ENCODE measurements at places on chromosomes 3 and 15.

GRCh38 chr3:194357681-194358080, 6.6 kb upstream of the CPN2 start:
- DNase-seq, result no peak

GRCh38 chr15:87209891-87210689, 1046.4 kb downstream of the NTRK3 start:
- no peak for DNase-seq

DNA sequence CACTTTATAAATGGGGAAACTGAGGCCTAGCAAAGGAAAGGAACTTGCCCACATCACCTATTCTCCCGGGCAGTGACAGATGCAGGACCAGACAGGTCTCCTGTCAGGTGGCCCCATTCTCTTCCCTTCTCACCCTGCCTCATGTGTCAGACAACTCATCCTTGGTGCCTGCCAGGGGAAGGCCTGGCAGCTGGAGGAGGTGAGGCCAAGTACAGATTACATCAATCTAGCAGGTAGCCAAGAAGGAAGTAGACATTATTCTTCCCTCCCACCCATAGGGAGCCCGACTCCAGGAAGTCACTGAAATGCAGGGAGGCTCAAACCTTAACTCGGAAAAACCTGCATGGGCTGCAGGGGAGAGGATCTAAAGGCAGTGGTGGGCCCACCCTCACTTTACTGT, 39.6 kb downstream of the DAPK2 start:
- peak; percentile 73 for DNase-seq

GRCh38 chr15:74203914-74204431, 1.4 kb upstream of the STRA6 start:
- no peak for DNase-seq

GRCh38 chr3:87313641-87314040, 37.3 kb upstream of the POU1F1 start:
- DNase-seq, result peak; percentile 76

DNA sequence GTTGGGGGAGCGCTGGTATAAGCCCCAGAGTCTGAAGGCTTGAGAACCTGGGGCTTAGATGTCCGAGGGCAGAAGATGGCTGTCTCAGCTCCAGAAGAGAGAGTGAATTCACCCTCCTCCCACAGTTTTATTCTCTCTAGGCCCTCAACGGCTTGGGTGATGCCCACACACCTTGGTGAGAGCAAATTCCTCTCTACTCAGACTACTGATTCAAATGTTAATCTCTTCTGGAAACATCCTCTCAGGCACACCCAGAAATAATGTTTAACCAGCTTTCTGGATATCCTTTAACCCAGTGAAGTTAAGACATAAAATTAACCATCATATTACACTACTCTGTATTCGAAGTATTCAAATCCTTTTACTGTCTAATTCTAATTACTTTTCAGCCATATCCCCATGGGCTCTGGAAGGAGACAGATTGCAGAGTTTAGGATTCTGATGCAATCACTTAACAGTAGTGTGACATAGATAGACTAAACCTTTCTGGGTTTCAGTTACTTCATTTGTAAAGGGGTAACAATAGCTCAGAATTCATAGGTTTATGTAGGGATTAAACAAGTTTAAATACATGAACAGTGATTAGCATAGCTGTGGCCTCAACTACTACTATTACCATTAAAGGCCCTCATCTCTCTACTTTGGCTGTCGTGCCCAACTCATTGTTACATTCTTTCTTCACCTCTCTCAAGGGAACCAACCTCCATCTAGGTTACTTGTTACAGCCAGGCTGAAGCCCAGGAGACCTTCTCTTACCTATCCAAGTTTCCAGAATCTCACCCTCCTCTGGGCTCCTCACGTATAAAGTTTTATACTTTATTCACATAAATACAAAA, 25.7 kb upstream of the ANO10 start:
- DNase-seq, result peak; percentile 76

- no peak for DNase-seq
Measured at GRCh38 chr3:13069495-13069894, 3.7 kb downstream of the IQSEC1 start.

- DNase-seq, result no peak
Measured at GRCh38 chr3:185830018-185830797, 5.4 kb upstream of the IGF2BP2 start.

DNA sequence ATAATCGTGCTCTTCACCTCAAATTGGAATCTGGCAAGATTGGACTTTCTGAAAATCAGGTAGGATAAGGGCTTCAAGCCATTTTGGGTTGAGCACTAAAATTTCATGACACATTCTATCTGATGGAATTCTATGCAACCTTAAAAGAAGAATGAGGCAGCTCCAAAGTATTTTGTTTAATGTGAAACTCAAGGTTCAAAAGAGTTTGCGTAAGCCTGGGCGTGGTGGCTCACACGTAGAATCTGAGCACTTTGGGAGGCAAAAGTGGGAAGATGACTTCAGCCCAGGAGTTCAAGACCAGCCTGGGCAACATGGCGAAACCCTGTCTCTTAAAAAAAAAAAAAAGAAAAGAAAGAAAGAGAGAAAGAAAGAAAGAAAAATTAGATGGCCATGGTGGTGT, 3.6 kb upstream of the PLA1A start:
- DNase-seq, result no peak

DNA sequence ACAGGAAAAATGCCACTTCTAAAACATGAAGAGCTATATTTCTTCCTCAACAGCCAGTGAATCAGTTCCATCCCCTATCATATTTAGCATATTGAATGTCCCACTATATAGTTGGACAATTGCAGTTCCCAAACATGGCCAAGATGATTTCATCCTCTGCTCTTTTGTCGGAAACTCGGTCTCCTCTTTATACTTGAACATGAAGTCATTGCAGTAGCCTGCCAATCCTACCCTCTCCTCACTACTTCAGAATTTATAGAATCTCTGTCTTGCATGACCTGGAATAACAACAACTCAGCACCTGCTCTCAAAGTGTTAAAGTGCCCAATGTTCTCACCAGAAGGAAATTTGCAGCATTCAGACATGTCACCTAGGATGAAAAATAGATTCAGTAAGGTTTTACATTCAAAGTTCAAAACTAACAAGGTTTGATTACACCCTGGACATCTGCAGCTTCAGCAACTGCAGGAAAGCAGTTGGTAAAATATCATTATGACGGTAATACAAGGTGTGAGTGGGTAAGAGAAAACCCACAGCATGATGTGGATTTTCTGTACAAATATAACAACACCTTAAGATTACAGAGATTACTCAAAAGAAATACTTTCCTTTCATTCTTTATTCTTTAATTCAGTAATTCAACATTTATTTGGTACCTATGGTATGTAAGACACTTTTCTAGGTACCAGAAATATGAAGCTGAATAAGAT, 52.5 kb downstream of the TP63 start:
- no peak for DNase-seq

DNA sequence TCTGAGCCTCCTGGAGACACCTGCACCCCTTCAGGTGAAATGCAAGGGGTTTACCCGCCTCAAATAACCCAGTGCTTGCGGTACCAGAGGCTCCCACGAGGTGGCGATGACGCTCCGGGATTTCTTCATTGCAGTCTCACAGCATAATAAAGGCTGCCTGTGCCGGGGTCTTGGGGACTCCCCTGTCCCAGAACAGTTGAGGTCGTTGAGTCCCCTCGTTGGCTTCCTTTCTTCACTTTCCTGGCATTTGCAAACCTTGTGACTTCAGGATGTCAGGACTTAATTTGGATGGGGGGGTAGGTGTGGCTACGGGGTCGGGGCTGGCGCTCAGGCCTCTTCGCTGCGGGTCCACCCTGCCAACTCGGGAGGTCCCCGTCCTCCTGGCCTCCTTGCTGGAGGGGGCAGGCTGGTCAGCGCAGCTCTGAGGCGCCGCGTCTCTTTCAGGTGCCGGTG, 1.3 kb downstream of the GNAT1 start:
- DNase-seq, result peak; percentile 65

- no peak for DNase-seq
Measured at GRCh38 chr3:11634081-11634635, 9.6 kb downstream of the VGLL4 start.

GRCh38 chr3:27176256-27176655, 192.9 kb downstream of the NEK10 start:
- DNase-seq, result no peak

- peak; percentile 41 for DNase-seq
Measured at GRCh38 chr3:127697551-127698240, 24.9 kb downstream of the ABTB1 start.

GRCh38 chr3:122857019-122857418, 62.1 kb downstream of the SLC49A4 start:
- DNase-seq, result peak; percentile 8

GRCh38 chr3:33314993-33315392, 37.8 kb downstream of the FBXL2 start:
- DNase-seq, result no peak

All from kidney tubule cell (primary cell).